ENCODE measurements at places on chromosomes 2 and 18.

- no peak overlapping the region for H3K4me3 ChIP-seq
- no peak overlapping the region for H3K27ac ChIP-seq
- no peak for DNase-seq
- H3K36me3 ChIP-seq, result no peaks in the 10 kb centered on the region
- H3K4me1 ChIP-seq, result no peaks in the 10 kb centered on the region
Observed at GRCh38 chr2:100334929-100335328, 12.6 kb upstream of the LONRF2 start.

- H3K27me3 ChIP-seq, result no peaks in the 10 kb centered on the region
- H3K36me3 ChIP-seq, result no peaks in the 10 kb centered on the region
- H3K27ac ChIP-seq, result no peak overlapping the region
- DNase-seq, result no peak
- no peak overlapping the region for H3K4me3 ChIP-seq
- no peaks in the 10 kb centered on the region for H3K4me1 ChIP-seq
Observed at GRCh38 chr2:148742373-148742772, 97.8 kb downstream of the EPC2 start.

GRCh38 chr2:50958504-50958903 is 73.4 kb downstream of the NRXN1 start:
- DNase-seq, result no peak
- no peak overlapping the region for H3K4me3 ChIP-seq
- H3K36me3 ChIP-seq, result no peaks in the 10 kb centered on the region
- no peak overlapping the region for H3K27ac ChIP-seq
- no peaks in the 10 kb centered on the region for H3K27me3 ChIP-seq

GRCh38 chr2:105597806-105598803 is 146.6 kb upstream of the NCK2 start:
- H3K27me3 ChIP-seq, result peaks cover 10% of the 10 kb centered on the region
- H3K36me3 ChIP-seq, result no peaks in the 10 kb centered on the region
- no peak overlapping the region for H3K27ac ChIP-seq
- H3K4me1 ChIP-seq, result peaks cover 4% of the 10 kb centered on the region
- H3K4me3 ChIP-seq, result no peak overlapping the region

GRCh38 chr18:48811401-48811800 is 139.4 kb downstream of the SMAD7 start:
- H3K4me1 ChIP-seq, result peaks cover 59% of the 10 kb centered on the region
- no peak for DNase-seq
- H3K4me3 ChIP-seq, result no peak overlapping the region
- no peak overlapping the region for H3K27ac ChIP-seq
- H3K36me3 ChIP-seq, result no peaks in the 10 kb centered on the region

GRCh38 chr2:237096201-237096600 is 10.5 kb downstream of the COPS8 start:
- no peaks in the 10 kb centered on the region for H3K27me3 ChIP-seq
- no peak for DNase-seq
- no peaks in the 10 kb centered on the region for H3K4me1 ChIP-seq
- H3K27ac ChIP-seq, result no peak overlapping the region
- H3K36me3 ChIP-seq, result peaks cover 10% of the 10 kb centered on the region

- no peak overlapping the region for H3K27ac ChIP-seq
- H3K27me3 ChIP-seq, result no peaks in the 10 kb centered on the region
- H3K36me3 ChIP-seq, result peaks cover under 1% of the 10 kb centered on the region
- DNase-seq, result no peak
- no peaks in the 10 kb centered on the region for H3K4me1 ChIP-seq
- H3K4me3 ChIP-seq, result no peak overlapping the region
Observed at GRCh38 chr18:74526488-74526887, 7.8 kb upstream of the CNDP1 start.

DNA sequence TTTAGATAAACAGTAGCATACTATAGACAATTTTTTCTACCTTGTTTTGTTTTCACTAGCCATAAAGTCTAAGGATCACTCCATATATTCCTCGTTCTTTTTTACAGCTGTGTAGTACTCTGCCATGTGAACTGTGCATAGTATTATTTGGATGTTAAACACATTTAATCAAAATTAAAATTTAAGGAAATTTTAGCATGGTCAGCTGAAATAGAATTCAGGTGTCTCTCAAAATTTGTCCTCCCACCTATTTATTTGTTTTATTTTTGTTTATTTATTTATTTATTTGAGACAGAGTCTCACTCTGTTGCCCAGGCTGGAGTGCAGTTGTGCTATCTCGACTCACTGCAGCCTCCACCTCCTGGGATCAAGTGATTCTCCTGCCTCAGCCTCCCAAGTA is 46.4 kb upstream of the AAK1 start:
- H3K36me3 ChIP-seq, result no peaks in the 10 kb centered on the region
- no peaks in the 10 kb centered on the region for H3K27me3 ChIP-seq
- H3K27ac ChIP-seq, result peak overlapping the region; percentile 74
- no peak for DNase-seq
- H3K4me3 ChIP-seq, result no peak overlapping the region
- H3K4me1 ChIP-seq, result peaks cover 64% of the 10 kb centered on the region

GRCh38 chr2:9430316-9431293 is 7.2 kb downstream of the CPSF3 start:
- H3K4me1 ChIP-seq, result no peaks in the 10 kb centered on the region
- no peak overlapping the region for H3K27ac ChIP-seq

- H3K4me3 ChIP-seq, result no peak overlapping the region
- no peaks in the 10 kb centered on the region for H3K27me3 ChIP-seq
- H3K4me1 ChIP-seq, result no peaks in the 10 kb centered on the region
- DNase-seq, result no peak
Observed at GRCh38 chr18:12463191-12463590, 55.5 kb downstream of the PRELID3A start.

DNA sequence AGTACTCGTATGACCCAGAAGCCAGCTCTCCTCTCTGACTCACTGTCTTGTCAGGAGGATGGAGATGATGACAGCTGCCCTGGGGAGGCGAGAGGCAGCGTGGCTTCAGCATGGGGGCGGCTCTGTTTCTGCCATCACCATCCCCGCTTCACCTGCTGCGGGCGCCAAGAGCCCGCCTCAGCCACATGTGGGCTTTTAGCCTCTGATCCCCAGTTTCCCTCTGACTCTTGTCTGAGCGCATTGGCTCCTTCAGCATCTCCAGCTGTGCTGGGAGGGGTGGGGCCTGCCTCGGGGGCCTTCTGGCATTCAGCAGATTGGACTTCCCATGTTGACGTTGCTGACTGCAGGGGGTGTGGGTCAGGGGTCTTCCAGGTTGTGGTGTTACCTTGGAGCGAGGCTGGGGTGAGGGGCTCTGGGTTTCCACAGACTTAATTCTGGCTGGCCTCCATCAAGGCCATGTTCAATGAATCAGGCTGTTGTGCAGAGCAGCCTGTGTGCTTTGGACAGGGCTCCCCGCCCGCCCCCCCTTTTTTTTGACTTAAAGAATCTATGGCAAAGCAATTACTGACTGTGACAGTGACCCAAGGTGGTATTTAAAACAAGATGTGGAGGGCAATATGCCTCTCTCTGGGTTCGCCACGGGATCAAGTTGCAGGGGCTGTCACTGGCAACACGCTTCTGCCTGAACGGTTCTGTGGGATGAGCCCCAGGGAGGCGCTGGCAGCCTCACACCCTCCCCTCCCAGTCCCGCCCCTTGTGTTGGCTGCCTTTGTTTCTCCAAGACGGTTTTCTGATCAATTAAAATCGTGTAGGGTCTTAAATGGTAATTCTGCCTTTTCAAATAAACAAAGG is 228.3 kb downstream of the LDLRAD4 start:
- H3K4me1 ChIP-seq, result peaks cover 33% of the 10 kb centered on the region
- DNase-seq, result no peak
- no peaks in the 10 kb centered on the region for H3K36me3 ChIP-seq
- H3K27ac ChIP-seq, result no peak overlapping the region
- no peaks in the 10 kb centered on the region for H3K27me3 ChIP-seq

Data from T-cell (primary cell).